ENCODE measurements at places on chromosomes 4 and X. TPM values are rescaled to one million over a fixed set of nuclear protein-coding genes. Genes with fewer than 3 reads are reported as not detected.

The TMEM187 gene
- 6.7 TPM for total RNA-seq

The GAGE12F gene
- total RNA-seq, result not detected

The SRP72 gene
- 212 TPM for total RNA-seq

The PDCL2 gene
- total RNA-seq, result not detected

The FOXP3 gene
- total RNA-seq, result 7.1 TPM

The MUC7 gene
- total RNA-seq, result not detected

The ODAPH gene
- total RNA-seq, result not detected
